Bladder microvascular endothelial cell (primary cell): ENCODE measurements at places on chromosomes 6 and 20. TPM values are rescaled to one million over a fixed set of nuclear protein-coding genes. Genes with fewer than 3 reads are reported as not detected.

CBLN4 gene
- not detected in 2 replicates for total RNA-seq

CST4 gene
- total RNA-seq = not detected in 2 replicates

DLL1 gene
- 2.2 and 2.6 TPM in 2 replicates for total RNA-seq

LKAAEAR1 gene
- total RNA-seq = 0.16 and 0.25 TPM in 2 replicates

XKR7 gene
- total RNA-seq = not detected in 2 replicates

FAM209B gene
- total RNA-seq = not detected in 2 replicates

DSP gene
- total RNA-seq = 3.9 and 59.2 TPM in 2 replicates

TMC2 gene
- total RNA-seq = not detected in 2 replicates

CPXM1 gene
- total RNA-seq = under 0.01 and 0.38 TPM in 2 replicates

TCP11 gene
- total RNA-seq = not detected in 2 replicates

PROKR2 gene
- not detected in 2 replicates for total RNA-seq

GTF3C6 gene
- total RNA-seq = 48.5 and 51.6 TPM in 2 replicates

STK38 gene
- 11.2 and 20.6 TPM in 2 replicates for total RNA-seq

SLC13A3 gene
- total RNA-seq = 0.13 TPM in 1 of 2 replicates, not detected in the other

CPNE1 gene
- 80.0 and 134 TPM in 2 replicates for total RNA-seq

CENPQ gene
- total RNA-seq = 4.8 and 6.6 TPM in 2 replicates

SEL1L2 gene
- not detected in 2 replicates for total RNA-seq

SLC22A7 gene
- total RNA-seq = not detected in 2 replicates

ASXL1 gene
- total RNA-seq = 29.5 and 74.8 TPM in 2 replicates

C6orf15 gene
- total RNA-seq = not detected in 2 replicates

ABCF1 gene
- total RNA-seq = 29.3 and 71.2 TPM in 2 replicates

C20orf141 gene
- not detected in 2 replicates for total RNA-seq

MDFI gene
- 7.1 and 22.8 TPM in 2 replicates for total RNA-seq

GRM1 gene
- total RNA-seq = under 0.01 TPM in 1 of 2 replicates, not detected in the other

CCN5 gene
- not detected in 2 replicates for total RNA-seq

OPRM1 gene
- total RNA-seq = not detected in 2 replicates

VWA7 gene
- total RNA-seq = 0.32 and 0.38 TPM in 2 replicates

OR2J3 gene
- not detected in 2 replicates for total RNA-seq

VIP gene
- total RNA-seq = 0.16 and 1.3 TPM in 2 replicates

TRAPPC3L gene
- under 0.01 and 0.19 TPM in 2 replicates for total RNA-seq
